Left kidney (tissue), 8 donors: ENCODE measurements at places on chromosomes 5 and 9. TPM values are rescaled to one million over a fixed set of nuclear protein-coding genes. Genes with fewer than 3 reads are reported as not detected.

ZDHHC11 gene
- polyA plus RNA-seq: 14.7 TPM

DEPDC1B gene
- polyA plus RNA-seq: 35.0 TPM

ETF1 gene
- polyA plus RNA-seq: 88.6 TPM

SLC31A1 gene
- 29.5 TPM for polyA plus RNA-seq

NHP2 gene
- 85.3 TPM for polyA plus RNA-seq

QRFP gene
- 0.30 TPM for polyA plus RNA-seq

RAB3C gene
- polyA plus RNA-seq: 2.6 TPM

HTR4 gene
- not detected for polyA plus RNA-seq

TRIM14 gene
- 8.0 TPM for polyA plus RNA-seq

TMOD1 gene
- 1.7 TPM for polyA plus RNA-seq

MSANTD3 gene
- 23.9 TPM for polyA plus RNA-seq

PCDHB4 gene
- polyA plus RNA-seq: 1.9 TPM

TIFAB gene
- polyA plus RNA-seq: 0.08 TPM

SLCO4C1 gene
- polyA plus RNA-seq: 26.7 TPM

SHISAL2B gene
- 0.27 TPM for polyA plus RNA-seq

PCDHGB1 gene
- polyA plus RNA-seq: 1.9 TPM

CBY3 gene
- 0.30 TPM for polyA plus RNA-seq

OR1L6 gene
- polyA plus RNA-seq: not detected

STKLD1 gene
- 4.4 TPM for polyA plus RNA-seq

KLHL3 gene
- 25.4 TPM for polyA plus RNA-seq

CAMSAP1 gene
- 27.5 TPM for polyA plus RNA-seq

SPATA31C1 gene
- 0.58 TPM for polyA plus RNA-seq

IFNE gene
- 0.15 TPM for polyA plus RNA-seq

MTAP gene
- polyA plus RNA-seq: 48.1 TPM

FGF18 gene
- 0.25 TPM for polyA plus RNA-seq

ORM2 gene
- not detected for polyA plus RNA-seq

ORM1 gene
- polyA plus RNA-seq: 0.22 TPM

PALM2AKAP2 gene
- polyA plus RNA-seq: 11.0 TPM

SPATA31D4 gene
- not detected for polyA plus RNA-seq

CFAP157 gene
- 4.3 TPM for polyA plus RNA-seq

TAF11L5 gene
- not detected for polyA plus RNA-seq
